ENCODE measurements at places on chromosomes 2 and 18.

DNA sequence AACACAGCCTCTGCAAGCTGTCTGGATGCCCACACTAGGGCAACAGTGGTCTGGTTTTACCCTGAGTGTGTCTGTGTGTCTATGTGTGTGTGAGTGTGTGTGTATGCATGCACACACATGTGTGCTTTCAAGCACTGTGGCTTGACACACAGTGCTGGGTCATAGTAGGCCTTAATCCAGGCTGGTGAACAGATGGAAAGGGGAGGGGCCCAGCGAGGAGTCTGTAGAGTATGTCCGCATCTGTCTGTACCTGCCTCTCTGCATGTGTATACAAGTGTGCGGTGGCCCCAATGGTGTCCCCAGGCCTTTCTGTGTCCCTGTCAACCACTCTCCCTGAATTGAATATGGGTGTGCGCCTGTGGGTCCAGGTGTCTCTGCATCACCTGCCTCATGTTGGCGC, 9.3 kb upstream of the KCNIP3 start:
- DNase-seq, result no peak

DNA sequence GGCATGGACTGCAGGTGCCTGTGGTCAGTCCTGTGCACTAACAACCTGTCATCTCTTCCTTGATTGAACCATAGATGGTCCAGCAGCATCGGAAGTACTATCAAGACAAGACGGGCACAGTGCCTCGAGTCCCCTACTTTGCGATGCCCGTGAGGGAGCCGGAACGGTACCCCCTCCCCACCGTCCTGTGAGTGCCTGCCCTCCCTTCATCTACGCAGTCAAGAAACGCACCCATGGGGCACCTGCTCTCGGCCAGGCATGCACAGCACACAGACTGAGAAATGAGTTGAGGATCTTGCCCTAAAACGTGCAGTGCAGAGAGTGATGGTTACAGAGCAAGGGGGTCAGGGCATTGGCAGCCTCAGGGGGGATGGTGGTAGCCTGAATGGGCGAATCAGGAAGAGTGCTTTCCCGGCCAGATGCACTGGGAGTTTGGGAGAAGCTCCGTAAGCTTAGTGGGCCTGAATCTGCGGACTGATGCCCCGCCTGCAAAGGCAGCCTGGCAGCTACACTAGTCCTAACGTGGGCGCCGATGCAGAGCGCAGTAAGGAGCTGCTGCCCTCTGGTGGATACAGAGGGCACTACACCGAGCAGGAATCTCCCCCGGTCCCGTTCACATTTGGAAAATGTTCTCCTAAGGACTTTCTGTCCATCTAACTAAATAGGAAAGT, 63.6 kb downstream of the CIB4 start:
- DNase-seq, result no peak

DNA sequence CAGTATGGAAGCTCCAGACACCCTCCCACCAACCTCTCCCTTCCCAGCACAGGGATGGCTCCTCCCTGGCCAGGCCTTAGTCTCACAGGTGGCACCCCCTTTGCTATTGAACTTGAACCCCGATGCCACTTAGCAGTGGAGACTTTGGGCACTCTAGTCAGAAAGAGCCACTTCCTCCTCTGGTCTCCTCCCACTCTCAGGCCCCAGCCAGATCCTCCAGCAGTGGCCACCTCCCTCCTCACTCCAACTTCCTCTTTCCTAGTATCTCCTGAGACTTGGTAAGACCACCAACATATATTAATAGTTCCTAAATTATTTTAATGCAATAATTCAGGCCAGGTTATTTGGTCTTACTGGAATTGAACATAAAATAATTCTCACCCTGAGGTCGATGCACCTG, 437.2 kb upstream of the ID2 start:
- no peak for DNase-seq

GRCh38 chr2:168166902-168167510, 80.4 kb downstream of the STK39 start:
- DNase-seq, result no peak

GRCh38 chr2:224865016-224865415, 148.9 kb upstream of the CCDC195 start:
- DNase-seq, result peak; percentile 35

DNA sequence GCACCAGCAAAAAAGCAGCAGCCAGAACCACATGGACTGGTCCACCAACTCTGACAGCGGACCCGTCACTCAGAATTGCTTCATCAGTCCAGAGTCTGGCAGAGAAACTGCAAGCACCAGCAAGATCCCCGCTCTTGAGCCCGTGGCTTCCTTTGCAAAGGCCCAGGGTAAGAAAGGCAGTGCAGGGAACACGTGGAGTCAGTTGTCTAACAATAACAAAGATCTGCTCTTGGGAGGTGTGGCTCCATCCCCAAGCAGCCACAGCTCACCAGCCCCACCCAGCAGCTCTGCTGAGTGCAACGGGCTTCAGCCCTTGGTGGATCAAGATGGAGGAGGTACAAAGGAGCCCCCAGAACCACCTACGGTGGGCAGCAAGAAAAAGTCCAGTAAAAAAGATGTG, 269.3 kb downstream of the SETBP1 start:
- no peak for DNase-seq

DNA sequence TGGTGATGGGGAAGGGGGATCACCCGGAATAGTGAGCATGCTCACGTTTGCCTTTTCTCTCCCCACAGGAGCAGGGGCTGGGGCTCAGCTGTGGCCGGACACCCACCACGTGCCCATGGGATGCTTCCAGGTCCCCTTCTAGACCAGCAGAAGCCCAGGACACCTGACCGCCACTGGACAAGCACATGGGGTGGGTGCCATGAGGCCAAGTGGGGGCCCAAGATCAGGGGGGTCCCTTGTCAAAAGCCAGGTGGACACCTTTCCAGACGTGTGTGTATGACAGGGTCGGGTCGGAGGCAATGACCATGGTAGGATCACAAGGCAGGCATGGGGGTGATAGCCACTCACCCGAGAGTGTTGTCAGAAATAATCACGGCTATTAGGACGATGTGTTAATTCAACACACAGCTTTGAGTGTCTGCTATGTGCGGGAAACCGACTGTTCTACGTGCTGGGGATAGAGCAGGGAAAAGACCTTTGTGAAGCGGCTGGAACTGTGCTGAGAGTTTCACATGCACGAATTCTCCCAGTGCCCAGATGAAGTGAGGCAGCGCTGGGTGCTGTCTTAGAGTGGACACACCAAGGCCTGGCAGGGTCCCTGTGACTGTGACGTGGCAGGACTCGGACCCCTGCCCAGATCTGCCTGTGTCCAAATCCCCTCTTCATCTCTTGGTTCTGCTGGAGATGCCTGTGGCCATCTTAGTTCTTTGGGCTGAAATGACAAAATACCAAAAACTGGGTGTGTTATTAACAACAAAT, 244.7 kb downstream of the NDUFA10 start:
- DNase-seq, result no peak

DNA sequence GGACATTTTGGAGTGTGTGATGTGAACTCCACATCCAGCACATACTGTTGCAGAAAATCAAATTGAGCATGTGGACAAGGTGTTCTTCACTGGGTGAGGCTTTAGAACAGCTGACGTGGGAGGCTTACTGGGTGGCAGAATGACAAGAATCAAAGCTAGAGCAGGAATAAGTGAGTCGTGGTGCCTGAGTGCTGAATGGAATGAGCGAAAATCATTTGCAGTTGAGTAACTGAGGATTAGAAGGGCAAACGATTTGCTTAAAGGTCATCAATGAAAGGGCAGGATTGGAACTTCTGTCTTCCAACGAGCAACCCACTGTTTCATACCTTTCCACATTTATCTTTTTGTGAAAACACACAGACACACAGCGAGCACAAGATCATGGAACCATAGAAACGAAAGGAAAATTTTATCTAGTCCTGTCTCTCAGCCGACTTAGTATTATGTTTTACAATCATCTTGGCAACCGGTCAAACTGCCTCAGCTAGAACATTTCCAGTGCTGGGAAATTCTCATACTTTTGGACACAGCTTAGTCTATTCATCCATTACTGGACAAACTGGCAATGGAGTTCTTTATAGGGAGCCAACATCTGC, 7.2 kb upstream of the DAW1 start:
- DNase-seq, result no peak

DNA sequence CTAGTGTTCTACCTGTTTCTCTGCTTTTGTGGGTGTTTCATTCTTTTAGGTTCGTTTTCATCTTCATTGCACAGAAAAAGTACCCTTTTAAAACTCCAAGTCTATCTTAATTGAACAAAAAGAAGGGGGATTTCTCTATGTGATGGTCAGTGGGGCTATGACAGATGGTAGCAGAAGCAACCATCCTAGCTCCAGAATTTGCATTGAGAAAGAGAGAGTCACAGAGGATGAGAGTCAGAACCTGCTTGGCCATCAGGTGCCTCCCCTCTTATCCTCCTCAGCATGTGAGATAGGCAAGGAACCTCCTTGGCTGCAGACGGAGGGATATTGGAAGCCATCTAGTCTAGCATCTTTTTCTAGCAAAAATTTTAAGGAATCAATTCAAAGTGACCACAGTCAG, 398.0 kb upstream of the DCC start:
- no peak for DNase-seq

DNA sequence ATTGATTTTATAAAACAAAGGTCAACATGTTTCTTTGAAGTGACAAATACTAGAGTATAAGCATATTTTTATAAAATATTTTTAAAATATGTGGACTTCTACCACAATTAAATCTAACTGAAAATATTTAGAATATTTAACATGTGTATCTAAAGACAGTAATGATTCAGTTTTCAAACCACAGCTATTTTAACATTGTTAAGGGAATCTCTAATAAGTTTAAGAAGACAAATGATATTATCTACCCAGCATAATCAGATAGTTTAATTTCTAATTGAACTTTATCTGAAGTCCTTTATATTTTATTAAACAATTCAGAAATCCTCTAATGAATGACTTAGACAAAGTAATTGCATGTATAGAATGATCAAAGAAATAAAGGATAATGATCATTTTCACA, 96.2 kb downstream of the VWC2L start:
- no peak for DNase-seq

GRCh38 chr2:155100261-155100660, 401.8 kb downstream of the KCNJ3 start:
- DNase-seq, result no peak

GRCh38 chr18:50451100-50451842, 76.4 kb downstream of the SKA1 start:
- DNase-seq, result no peak

GRCh38 chr2:19751631-19752030, 150.2 kb downstream of the TTC32 start:
- DNase-seq, result no peak

DNA sequence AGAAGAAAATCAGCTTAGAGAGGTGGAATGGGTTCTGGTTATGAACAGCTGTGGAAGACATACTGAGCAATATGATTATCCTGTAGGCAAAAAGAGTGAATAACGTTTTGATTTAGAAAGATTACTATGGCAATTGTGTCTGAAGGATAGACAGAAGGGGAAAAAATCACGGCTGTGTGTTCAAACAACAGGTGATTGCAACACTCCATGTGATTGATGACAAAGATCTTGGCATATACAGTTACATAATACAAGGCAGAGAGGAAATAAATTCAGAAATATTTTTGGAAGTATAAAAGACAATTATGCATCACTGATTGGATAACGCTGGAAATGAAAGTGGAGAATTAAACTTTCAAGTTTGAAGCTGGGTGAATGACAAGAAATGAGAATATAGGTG, 58.5 kb upstream of the KCNJ3 start:
- DNase-seq, result no peak

DNA sequence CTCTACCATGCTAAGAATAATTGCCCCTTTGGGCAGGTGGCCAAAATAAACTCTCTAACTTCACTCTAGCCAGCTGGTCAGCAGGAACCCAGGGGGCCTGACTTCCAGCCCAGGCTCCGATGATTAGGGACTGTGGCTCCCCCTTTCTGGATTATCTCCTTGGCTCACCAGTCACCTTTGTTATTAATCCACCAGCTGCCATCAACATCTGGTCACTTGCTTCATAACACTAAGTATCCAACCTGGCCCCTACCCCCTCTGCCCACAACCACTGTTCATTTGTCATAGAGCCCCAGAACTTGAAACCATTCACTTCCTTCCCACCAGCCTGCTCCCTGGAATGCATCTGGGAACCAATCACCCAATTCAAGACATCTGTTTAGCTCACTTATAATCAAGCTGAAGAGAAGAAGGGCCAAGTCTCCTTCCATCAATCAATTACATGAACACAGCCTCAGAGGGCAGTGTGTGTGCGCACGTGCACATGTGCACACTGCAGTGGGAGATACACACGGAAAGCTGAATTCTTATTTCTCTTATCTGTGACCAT, 215.1 kb downstream of the ALK start:
- no peak for DNase-seq

GRCh38 chr2:39024833-39025232, 96.0 kb downstream of the SOS1 start:
- DNase-seq, result no peak

DNA sequence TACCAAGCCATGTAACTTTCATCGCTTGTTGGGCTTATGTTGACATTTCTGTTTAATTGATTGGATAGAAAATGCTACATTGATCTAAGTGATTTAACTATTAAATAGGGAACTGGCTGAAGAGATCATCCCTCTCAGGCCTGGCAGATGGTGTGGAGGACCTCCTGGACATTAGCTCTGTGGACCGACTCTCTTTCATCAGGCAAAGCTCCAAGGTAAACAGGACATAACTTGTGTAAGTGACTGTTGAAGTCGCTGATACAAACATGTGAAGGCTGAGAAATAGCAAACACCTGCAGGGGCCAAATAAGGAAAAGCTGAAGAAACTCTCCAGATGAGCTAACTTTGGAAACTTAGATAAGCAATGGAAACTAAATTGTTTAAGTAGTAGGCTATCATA, 68.8 kb downstream of the UNC80 start:
- no peak for DNase-seq

- DNase-seq, result no peak
Measured at GRCh38 chr2:237752761-237753165, 45.8 kb upstream of the RBM44 start.

- no peak for DNase-seq
Measured at GRCh38 chr2:588074-588645, 89.0 kb downstream of the TMEM18 start.

GRCh38 chr2:200263279-200263678, 43.2 kb upstream of the SPATS2L start:
- DNase-seq, result no peak

- DNase-seq, result no peak
Measured at GRCh38 chr2:37919631-37920032, 5.5 kb upstream of the RMDN2 start.

DNA sequence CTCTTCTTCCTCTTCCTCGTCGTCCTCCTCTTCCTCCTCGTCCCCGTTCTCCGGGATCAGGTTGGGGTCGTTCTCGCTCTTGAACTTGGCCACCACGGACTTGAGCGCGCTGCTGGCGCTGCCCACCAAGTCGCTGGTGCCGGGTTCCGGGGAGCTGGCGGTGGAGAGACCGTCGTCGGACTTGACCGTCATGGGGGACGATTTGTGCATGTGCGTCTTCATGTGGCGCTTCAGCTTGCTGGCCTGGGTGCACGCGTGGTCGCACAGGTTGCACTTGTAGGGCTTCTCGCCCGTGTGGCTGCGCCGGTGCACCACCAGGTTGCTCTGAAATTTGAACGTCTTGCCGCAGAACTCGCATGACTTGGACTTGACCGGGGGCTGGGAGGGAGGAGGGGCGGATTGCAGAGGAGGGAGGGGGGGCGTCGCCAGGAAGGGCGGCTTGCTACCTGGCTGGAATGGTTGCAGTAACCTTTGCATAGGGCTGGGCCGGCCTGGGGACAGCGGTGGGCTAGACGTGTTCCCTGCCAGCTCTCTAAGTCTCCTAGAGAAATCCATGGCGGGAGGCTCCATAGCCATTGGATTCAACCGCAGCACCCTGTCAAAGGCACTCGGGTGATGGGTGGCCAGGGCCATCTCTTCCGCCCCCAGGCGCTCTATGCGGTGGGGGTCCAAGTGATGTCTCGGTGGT, 91.9 kb downstream of the BCL11A start:
- DNase-seq, result no peak
